ENCODE measurements at places on chromosomes 5 and 9. TPM values are rescaled to one million over a fixed set of nuclear protein-coding genes. Genes with fewer than 3 reads are reported as not detected.

The CCDC180 gene
- polyA plus RNA-seq = 8.6 TPM

The PLPPR1 gene
- 0.70 TPM for polyA plus RNA-seq

The CCNH gene
- 54.4 TPM for polyA plus RNA-seq

The DMRT2 gene
- polyA plus RNA-seq = 1.8 TPM

The INSL6 gene
- polyA plus RNA-seq = 0.29 TPM

The DNAH5 gene
- polyA plus RNA-seq = 3.1 TPM

The PLPP1 gene
- 78.4 TPM for polyA plus RNA-seq

The MARCOL gene
- polyA plus RNA-seq = not detected

The SHISAL2B gene
- 0.34 TPM for polyA plus RNA-seq

The ECSCR gene
- polyA plus RNA-seq = 22.8 TPM

The SLC4A9 gene
- polyA plus RNA-seq = 13.8 TPM

The CNTFR gene
- polyA plus RNA-seq = 48.6 TPM

The AK6 gene
- polyA plus RNA-seq = 78.3 TPM

The ZNF462 gene
- polyA plus RNA-seq = 25.6 TPM

The HTR4 gene
- polyA plus RNA-seq = 0.16 TPM

The BTNL3 gene
- polyA plus RNA-seq = 0.11 TPM

The NSG2 gene
- 0.70 TPM for polyA plus RNA-seq

The LRRC26 gene
- not detected for polyA plus RNA-seq

The PCSK1 gene
- polyA plus RNA-seq = 0.29 TPM

The ENTPD8 gene
- polyA plus RNA-seq = 0.40 TPM

The PHF24 gene
- 0.26 TPM for polyA plus RNA-seq

The EIF4E1B gene
- polyA plus RNA-seq = not detected

All from left renal pelvis (tissue), 4 donors.